Vagina (tissue), 2 donors: ENCODE measurements at places on chromosomes 11 and 22. TPM values are rescaled to one million over a fixed set of nuclear protein-coding genes. Genes with fewer than 3 reads are reported as not detected.

DNA sequence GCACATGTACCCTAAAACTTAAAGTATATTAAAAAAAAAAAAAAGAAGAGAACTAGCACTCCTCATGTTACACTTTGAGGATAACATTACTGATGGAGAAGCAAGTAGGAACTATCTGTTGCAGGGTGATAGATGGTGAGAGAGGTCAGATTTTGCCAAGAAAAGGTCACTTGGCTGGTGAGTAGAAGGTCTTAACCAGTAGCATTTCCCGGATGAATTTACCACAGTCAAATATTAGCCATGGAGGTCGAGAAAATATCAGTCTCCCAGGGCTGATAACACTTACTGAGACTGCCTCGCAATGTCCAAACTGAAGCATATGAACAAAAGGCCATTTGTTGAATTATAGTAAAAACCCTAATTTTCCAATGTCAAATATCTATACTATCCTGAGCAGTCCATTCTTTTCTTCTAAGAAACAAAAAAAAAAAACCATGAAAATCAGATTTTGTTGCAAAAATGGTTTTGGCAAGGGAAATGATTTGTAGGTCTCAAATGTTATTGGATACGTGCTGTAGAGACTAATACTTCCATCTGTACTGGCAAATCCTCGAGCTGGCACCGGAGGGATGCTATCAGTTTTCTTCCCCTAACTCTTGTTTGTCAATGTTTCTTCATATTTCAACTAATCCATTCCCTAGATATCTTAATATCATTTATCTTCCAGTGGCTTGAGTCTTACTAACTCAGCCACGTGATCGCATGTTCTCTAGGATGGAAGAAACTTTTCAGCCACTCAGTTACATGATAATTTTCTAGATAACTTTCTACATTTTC is 14.5 kb upstream of the BBOX1 start:
- H3K36me3 ChIP-seq = no peaks in the 10 kb centered on the region
- H3K27me3 ChIP-seq = no peaks in the 10 kb centered on the region
- no peak for DNase-seq
- no peaks in the 10 kb centered on the region for H3K4me1 ChIP-seq
- no peak overlapping the region for H3K4me3 ChIP-seq

Gene KIF18A
- total RNA-seq = 2.5 TPM

DNA sequence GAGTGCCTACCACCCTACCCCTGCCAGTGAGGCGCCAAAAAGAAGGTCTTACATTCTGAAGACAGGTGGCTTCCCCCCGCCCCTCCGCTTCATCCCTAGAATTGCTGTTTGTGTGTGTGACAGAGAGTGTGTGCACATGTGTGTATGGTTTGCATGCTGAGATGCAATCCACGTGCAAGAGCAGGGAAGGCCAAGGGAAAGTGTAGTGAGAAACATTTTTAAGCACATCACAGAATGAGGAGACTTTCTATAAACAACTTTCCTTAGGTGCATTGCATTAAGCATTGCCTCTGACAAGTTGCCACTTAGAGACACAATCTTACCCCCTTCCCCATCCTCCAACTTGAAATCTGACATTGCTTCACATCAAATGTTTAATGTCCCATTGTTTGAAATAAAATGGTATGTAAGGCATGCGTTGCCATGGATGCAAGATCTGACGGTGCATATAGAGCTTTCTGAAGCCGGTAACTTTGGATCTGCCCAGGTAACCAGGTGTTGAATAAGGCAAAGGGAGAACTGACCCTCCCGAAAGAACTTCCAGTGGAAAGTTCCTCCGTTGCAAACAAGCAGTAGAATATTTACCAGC is 21.4 kb downstream of the FJX1 start:
- H3K27ac ChIP-seq = no peak overlapping the region
- no peak overlapping the region for H3K4me3 ChIP-seq
- no peak for DNase-seq
- H3K4me1 ChIP-seq = no peaks in the 10 kb centered on the region
- no peaks in the 10 kb centered on the region for H3K27me3 ChIP-seq

DNA sequence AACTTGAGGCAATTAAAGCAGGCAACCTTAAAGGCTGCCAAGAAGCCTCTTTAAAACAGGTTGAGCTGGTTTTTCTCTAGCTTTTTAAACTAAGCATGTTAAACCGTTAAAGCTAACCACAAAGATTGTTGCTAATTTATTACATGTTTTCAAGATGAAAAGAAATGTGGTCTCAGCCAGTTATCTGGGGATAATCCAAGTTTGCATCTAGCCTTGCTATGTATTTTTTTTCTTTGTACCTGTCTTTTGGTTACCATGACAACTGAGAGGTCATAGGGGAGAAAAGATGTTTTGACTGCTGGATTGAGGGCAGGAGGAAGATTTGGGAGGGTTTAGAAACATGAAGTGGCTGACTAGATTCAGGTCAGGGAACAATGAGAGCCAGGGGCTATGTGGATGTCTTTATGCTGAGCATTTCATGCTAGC is 19.2 kb upstream of the PGM2L1 start:
- H3K27ac ChIP-seq = peak overlapping the region; percentile 79
- no peaks in the 10 kb centered on the region for H3K36me3 ChIP-seq
- no peak overlapping the region for H3K4me3 ChIP-seq
- H3K27me3 ChIP-seq = no peaks in the 10 kb centered on the region

Gene GVQW3
- 1.2 TPM for total RNA-seq

DNA sequence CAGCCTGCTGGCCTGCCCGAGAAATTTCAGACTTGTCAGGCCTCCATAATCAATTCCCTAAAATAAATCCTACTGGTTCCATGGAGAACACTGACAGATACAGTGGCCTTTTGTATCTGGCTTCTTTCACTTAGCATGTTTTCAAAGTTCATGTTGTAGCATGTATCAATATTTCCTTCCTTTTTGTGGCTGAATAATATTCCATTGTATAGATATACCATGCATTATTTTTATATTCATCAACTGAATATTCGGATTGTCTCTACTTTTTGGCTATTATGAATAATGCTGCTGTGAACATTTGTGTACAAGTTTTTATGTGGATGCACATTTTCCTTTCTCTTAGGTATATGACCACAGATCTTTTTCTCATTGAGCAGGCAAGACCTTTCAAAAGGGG is 10.4 kb downstream of the SPTY2D1 start:
- no peaks in the 10 kb centered on the region for H3K36me3 ChIP-seq
- H3K4me1 ChIP-seq = peaks cover 31% of the 10 kb centered on the region
- H3K4me3 ChIP-seq = no peak overlapping the region
- H3K27me3 ChIP-seq = no peaks in the 10 kb centered on the region
- H3K27ac ChIP-seq = no peak overlapping the region
- DNase-seq = no peak

Gene TEX12
- total RNA-seq = not detected

GRCh38 chr11:8683115-8683807 is 669 bp downstream of the RPL27A start:
- H3K4me1 ChIP-seq = peaks cover 41% of the 10 kb centered on the region
- H3K27ac ChIP-seq = peak overlapping the region; percentile 97
- H3K27me3 ChIP-seq = no peaks in the 10 kb centered on the region
- H3K36me3 ChIP-seq = peaks cover 38% of the 10 kb centered on the region

Gene LYVE1
- total RNA-seq = 62.9 TPM

DNA sequence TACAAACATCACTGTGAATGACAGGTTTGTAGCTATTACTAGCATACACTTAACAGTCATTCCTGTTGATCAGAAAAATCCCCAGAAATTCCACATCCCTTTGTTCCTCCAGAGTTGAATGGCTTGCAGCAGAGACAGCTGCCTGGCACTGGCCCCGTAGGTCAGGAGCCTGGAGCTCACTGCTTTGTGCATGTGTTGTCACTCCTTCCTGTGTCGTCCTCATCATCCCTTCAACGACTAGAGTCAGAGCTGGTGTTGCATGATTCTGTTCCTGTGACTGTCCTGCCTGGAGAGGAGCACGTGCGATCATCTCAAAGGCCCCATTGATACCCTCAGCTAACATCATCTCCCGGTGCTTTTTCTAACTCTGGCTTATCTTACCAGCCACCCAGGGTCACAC is 58.3 kb downstream of the LDLRAD3 start:
- H3K4me3 ChIP-seq = no peak overlapping the region
- peaks cover 19% of the 10 kb centered on the region for H3K4me1 ChIP-seq
- H3K36me3 ChIP-seq = no peaks in the 10 kb centered on the region
- H3K27me3 ChIP-seq = no peaks in the 10 kb centered on the region

DNA sequence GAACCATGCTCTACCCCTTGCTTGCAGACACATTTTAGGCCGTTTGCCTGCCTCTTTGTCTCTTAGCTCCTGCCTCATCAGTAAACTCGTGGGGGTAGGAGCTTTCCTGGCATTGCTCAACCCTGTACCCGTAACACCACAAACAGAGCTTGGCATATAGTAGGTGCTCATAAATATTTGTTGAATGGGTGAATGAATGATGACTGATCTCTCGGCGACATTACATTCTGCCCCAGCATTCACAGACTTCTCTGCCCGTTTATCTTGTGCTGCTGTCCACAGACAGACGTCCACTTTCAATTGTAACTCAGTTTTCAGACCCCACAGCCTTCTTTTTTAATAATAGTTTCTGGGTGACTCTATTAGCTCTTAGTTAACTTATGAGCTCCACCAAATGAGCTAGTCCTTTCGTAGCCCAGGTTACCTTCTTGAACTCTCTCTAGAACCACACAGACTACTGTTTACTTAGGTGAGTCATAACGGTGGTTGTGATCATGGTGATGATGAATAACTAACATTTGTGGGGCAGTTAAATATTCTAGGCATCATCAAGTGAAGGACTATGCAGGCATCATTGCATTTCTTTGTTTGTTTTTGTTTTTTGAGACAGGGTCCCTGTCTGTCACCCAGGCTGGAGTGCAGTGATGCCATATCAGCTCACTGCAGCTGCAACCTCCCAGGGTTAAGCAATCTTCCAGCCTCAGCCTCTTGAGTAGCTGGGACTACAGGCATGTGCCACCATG is 188.4 kb downstream of the ADAMTS15 start:
- peak; percentile 19 for DNase-seq
- H3K27me3 ChIP-seq = no peaks in the 10 kb centered on the region
- H3K27ac ChIP-seq = no peak overlapping the region
- no peaks in the 10 kb centered on the region for H3K36me3 ChIP-seq
- peaks cover 10% of the 10 kb centered on the region for H3K4me1 ChIP-seq

DNA sequence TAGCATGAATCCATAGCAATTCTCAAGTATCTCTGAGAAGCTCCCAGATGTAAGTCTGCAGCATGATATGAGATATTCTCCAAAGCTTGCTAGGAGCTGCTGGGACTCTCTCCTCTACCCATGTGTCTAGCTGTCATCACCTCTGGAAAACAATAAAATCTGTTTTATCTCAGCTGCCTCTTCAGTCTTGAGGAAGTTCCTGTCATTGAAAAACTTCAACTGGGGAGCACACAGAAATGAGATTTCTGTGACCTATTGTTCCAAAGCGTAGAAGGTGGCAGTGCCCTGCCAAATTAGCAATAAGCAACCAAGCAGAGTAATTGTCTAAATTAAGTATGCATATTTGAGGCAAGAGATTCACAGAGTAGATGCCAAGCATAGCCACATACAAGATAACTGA is 1380.6 kb upstream of the RAG2 start:
- H3K36me3 ChIP-seq = no peaks in the 10 kb centered on the region
- no peak overlapping the region for H3K27ac ChIP-seq
- no peaks in the 10 kb centered on the region for H3K4me1 ChIP-seq
- H3K4me3 ChIP-seq = no peak overlapping the region

- H3K4me1 ChIP-seq = no peaks in the 10 kb centered on the region
- no peak for DNase-seq
- H3K27me3 ChIP-seq = no peaks in the 10 kb centered on the region
- H3K36me3 ChIP-seq = no peaks in the 10 kb centered on the region
- H3K4me3 ChIP-seq = no peak overlapping the region
- H3K27ac ChIP-seq = no peak overlapping the region
These were observed 1635.2 kb downstream of the FAM181B start for GRCh38 chr11:81098471-81098870.

Gene C22orf31
- not detected for total RNA-seq

- no peak overlapping the region for H3K27ac ChIP-seq
- no peak for DNase-seq
- peaks cover 11% of the 10 kb centered on the region for H3K4me1 ChIP-seq
These were observed 64.0 kb downstream of the SCN3B start for GRCh38 chr11:123590296-123590912.

Gene CSTF3
- total RNA-seq = 13.3 TPM

DNA sequence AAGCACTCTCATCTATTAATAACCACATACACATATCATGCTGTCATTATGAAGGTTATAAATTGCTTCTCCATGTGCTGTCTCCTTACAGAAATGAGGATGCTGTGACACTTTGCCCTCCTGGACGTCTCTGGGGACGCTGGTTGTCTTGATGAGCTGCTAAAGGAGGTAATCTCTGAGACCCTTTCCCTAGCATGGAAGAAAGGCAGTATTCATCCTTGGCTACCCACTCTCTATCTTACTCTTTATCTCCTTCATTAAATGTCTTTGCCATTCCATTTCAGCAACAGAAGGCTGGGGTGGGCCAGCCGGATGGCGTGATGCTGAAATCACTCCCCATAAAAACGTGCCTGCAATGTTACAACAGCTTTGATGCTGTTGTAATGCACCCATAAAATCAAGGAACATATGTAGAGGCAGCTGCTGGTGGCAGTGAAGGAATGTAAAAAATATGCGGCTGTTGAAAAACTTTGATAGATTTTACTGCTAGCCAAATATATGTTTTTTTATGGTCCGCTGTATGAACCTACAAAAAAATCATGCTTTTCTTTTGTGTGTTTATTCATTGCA is 715.1 kb upstream of the API5 start:
- no peak overlapping the region for H3K27ac ChIP-seq
- DNase-seq = no peak
- H3K27me3 ChIP-seq = no peaks in the 10 kb centered on the region

- no peak for DNase-seq
- peaks cover 17% of the 10 kb centered on the region for H3K4me1 ChIP-seq
- no peaks in the 10 kb centered on the region for H3K36me3 ChIP-seq
- peak overlapping the region; percentile 92 for H3K27ac ChIP-seq
These were observed 404 bp downstream of the DCHS1 start for GRCh38 chr11:6655020-6655789.

GRCh38 chr11:19923626-19924025 is 211.0 kb downstream of the NAV2 start:
- H3K27me3 ChIP-seq = no peaks in the 10 kb centered on the region
- H3K36me3 ChIP-seq = no peaks in the 10 kb centered on the region
- no peak overlapping the region for H3K27ac ChIP-seq
- no peak for DNase-seq

GRCh38 chr11:44356351-44356750 is 46.4 kb upstream of the ALX4 start:
- H3K4me1 ChIP-seq = no peaks in the 10 kb centered on the region
- no peaks in the 10 kb centered on the region for H3K36me3 ChIP-seq
- DNase-seq = no peak
- no peaks in the 10 kb centered on the region for H3K27me3 ChIP-seq
- no peak overlapping the region for H3K27ac ChIP-seq

Gene NLRP14
- not detected for total RNA-seq

Gene OMP
- not detected for total RNA-seq

DNA sequence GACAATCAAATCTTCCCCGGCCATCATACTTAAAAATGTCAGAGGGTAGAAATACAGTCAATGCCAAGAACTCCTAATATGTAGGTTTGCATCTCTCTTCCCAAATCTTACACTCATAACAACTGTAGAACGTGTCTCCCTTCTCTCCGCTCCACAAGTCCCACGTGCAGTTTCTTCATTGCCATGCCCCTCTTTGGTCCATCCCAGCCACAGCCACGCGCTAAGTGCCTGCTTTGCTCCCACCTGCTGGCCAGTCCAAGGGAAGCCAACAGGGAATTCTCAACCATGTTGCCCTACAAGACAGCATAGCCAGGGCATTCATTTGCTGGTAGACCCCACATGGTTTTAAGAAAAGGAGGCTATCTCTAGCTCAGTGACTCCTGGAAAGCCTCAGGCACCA is 420.6 kb upstream of the ISX start:
- H3K27ac ChIP-seq = no peak overlapping the region
- H3K4me3 ChIP-seq = no peak overlapping the region
- H3K4me1 ChIP-seq = no peaks in the 10 kb centered on the region
